ENCODE measurements at places on chromosomes 7 and 10.

GRCh38 chr10:95334805-95335144, 44.0 kb upstream of the PDLIM1 start:
- DNase-seq, result no peak

- DNase-seq, result no peak
Measured at GRCh38 chr10:117928741-117929140, 118.0 kb downstream of the RAB11FIP2 start.

- DNase-seq, result no peak
Measured at GRCh38 chr7:132430041-132430855, 146.0 kb downstream of the PLXNA4 start.

DNA sequence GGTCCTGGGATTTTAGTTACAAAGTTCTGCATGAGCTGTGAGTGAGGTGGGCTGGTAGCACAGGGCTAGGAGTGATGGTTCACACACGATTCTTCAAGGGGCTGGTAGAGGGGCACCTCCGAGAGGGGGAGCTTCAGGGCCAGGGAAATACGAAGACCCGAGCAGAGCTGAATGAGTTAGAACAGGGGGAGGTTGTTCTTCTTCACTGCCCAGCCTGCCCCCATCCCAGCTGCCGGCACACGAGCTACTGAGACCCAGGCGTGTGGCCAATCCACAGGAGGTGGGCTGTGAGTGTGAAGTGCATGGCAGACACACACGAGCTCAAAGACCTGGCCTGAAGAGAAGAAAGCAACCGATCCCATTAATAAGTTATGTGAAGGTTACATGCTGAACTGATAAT, 256.2 kb upstream of the ZNF32 start:
- DNase-seq, result no peak

DNA sequence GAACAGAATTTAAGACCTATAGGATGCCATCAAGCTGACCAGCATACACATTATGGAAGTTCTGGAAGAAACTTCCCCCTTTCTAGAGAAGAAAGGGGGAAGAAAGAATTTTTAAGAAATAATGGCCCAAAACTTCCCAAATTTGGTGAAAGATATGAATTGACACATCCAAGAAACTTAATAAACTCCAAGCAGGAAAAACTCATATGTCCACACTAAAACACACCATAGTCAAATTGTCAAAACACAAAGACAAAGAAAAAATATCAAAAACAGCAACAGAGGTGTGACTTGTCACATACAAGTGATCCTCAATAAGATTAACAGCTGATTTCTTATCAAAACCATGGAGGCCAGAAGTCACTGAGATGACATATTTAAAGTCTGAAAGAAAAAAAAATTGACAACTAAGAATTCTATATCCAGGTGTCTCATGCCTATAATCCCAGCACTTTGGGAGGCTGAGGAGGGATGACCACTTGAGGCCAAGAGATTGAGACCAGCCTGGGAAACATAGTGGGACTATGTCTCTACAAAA, 52.4 kb downstream of the CFAP70 start:
- DNase-seq, result no peak

DNA sequence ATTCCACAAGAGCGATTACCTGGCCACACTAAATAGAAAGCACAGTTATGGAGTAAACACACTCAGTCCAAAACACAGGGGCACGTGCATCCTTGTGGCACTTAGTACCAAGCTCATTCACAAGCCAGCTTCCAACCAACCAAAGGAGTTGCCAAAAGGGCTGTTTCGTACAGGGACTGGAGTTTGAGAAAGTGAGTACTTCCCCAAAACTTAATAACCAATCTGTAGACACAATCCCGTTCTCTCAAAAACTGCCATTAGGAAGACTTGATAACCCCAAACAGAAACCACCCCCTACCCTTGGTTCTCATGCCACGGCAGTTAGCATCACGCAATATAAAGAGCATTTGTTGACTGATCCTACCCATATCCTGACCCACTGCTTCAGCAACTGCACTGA, 166.2 kb upstream of the ASAH2 start:
- no peak for DNase-seq

- DNase-seq, result no peak
Measured at GRCh38 chr7:67452516-67453026, 455.9 kb downstream of the TYW1 start.

DNA sequence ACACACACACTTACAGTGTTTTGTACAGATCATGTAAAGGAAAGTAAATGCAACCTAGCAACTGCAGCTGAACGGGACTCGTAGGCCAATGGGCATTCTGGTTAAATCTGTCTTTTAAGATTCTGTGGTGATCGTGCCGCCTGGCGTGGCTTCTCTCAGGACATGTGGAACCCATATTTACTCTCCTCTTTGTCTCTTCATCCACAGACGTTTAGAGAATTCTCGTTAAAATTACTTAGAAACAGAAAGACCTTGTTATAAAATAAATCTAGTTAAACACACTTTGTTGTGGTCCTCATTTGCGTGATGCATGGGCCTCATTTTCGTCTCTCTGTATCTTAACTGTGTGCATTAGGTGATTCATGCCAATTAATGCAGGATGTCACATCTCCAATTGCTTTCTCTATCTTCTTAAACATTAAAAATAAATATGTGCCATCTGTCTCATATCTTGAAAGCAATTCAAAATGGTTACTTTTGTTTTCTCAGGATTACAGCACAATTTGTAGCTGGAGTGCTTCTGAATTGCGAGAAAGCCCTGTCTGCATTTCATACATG, 11.5 kb downstream of the KLF6 start:
- DNase-seq, result no peak

GRCh38 chr7:138745189-138745588, 44.0 kb upstream of the SVOPL start:
- DNase-seq, result no peak

DNA sequence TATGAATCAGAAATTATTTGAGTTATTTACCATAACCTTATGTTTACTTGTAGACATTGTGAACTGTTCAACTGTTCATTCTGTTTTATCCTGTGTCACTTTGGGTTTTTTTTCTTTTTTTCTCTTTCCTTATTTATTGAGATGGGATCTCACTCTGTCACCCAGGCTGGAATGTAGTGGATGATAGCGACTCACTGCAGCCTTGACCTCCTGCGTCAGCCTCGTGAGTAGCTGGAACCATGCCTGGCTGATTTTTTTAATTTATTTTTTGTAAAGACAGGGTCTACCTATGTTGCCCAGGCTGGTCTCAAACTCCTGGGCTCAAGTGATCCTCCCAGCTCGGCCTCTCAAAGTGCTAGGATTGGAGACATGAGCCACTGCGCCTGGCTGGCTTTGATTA, 97.1 kb downstream of the CSTF2T start:
- DNase-seq, result no peak

Data from effector CD8-positive, alpha-beta T cell (primary cell).